Left renal pelvis (tissue), 4 donors: ENCODE measurements at places on chromosomes 11 and 22.

GRCh38 chr11:114260483-114260882 lies 35.7 kb upstream of the NNMT start:
- no peak for DNase-seq

DNA sequence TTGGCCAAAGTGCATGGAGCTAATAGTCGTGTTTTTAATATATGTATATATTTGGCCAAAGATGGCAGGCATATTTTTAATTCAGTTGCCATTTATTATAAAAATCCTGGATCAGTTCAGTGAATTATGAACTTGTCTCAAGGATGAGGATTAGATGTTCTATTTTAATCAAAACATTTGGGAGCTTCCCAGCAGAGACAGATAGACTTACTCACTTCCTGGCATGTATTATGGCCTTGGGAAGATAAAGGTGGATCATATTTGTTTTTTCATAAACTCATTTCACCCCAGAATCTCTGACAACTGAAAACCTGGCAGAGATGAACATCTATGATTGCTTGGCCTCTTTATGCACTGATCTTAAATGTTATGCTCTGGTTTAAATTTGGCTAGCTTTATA lies 148.8 kb downstream of the NCAM1 start:
- DNase-seq = no peak

- DNase-seq = no peak
These were observed 30.7 kb downstream of the HIRA start for GRCh38 chr22:19400881-19401280.

DNA sequence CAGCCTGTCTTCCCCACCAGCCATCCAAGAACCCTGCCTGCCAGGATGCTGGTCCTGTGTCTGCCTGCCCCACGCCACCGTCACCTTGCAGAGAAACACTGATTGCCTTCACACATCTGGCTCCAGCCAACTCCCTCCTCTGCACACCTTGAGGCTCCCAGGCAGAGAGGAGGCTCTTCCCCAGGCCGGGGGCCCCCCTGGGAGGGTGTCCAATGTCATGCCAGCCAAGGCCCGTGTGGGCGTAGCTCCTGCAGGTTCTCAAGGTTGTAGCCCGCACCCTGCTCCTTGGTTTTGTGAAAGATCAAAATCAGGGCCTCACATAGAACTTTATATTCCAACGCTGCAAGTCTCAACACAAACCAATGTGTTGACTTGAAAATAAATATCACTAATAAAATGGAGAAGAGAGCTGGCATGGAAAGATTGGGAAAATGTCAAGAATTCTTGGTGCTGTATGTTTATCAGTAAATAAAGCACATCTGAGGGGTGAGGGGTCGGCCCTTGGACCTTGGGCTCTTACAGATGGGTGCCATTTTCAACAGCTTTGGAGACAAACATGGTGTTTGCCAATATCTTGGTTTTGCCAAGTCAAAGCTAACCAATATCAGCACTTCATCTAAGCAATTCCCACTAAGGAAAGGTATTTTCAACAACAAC lies 6.7 kb upstream of the PPARA start:
- no peak for DNase-seq
